ENCODE measurements at places on chromosomes 16 and 17.

- no peak for DNase-seq
These were observed 2.1 kb upstream of the MRC2 start for GRCh38 chr17:62625184-62625869.

- DNase-seq, result no peak
These were observed 2.4 kb downstream of the CCR7 start for GRCh38 chr17:40562838-40563219.

DNA sequence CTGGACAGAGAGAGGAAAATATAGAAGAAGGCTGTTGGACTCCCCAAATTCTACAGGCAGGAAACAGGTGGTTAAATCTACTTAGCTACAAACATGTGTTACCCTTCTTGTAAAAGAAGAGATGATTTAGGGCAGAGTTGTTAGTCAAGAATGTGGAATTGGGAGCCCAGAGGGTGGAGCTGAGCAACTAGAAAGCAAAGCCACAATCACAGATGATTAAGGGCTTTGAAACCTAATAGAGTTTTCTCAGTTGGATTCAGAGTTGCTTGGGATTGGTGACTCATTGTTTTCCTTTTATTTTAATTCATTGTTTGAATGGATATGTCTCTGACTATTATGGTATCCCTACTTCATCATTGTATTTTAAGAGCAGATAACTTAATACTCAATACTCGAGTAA, 6.2 kb downstream of the ACSM5 start:
- no peak for DNase-seq

DNA sequence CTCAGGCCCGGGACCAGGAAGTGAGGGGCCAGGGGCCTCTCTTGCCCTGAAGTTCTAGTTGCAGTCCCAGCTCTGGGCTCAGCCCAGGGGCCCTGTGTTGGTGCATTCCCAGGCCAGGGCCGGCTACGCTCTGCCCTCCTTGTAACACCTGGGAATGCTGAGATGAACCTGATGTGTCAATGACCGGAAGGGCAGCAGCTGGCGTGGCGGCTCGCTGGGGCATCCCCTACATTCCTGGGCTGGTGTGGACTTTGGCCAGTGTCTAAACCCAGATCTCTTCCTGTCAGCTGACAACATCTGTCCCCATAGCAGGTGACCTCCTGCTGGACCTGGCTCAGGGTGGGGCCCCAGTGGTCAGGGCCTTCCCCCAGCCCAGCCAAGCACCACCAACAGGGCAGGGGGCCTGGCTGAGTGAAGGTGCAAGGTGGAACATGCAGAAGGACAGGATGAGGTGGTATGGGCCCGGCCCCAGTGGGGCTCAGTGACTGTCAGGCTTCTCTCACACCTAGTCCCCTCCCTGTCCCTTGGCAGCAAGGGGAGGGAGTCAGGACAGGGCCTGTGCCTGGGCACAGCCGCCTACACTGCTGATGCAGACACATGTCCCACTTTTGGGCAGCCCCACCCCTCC, 15.9 kb downstream of the FAM83G start:
- no peak for DNase-seq

DNA sequence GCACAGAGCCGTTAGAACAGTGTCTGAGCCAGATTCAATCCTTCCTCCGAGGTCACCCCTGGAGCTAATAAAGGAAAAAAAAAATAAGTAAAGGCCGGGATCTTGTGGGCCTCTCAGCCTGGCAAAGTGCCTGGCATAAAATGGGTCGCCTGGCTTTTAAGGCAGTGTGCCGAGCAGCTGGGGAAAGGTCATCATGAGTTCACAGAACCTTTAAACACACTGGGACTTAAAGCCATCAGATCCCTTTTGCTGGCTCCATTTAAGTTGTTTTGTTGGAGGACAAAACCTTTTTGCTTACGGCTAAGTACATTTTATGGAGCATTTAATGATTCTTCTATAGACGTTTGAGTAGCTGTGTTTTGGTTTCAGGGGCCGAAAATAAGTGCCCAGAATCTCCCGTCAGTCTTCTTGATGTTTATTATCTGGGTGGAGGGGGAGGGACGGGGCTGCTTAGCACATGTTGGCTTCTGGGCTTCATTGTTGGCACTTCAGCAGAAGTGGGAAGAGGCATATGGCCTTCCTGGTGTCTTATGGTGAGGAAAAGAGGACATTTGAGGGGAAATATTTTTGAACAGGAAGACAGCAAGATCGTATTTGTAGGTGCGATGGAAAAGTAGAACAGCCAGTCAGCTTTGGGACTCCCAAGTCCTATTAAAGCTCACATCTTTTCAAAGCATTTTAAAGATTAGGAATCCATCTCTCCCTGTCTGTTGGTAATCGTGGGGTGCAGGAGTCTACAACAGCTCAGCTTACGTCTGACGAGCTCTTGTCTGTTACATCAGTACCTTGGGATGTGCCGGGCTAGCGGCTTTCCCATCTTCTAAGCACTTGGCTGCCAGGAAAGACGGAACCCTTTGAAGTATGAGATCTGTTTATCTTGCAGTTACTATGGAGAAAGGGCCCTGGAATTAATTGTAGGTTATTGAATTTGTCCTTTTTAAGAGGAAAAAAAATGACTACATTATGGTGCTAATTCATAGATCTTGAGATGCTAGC, 31.1 kb downstream of the RBFOX1 start:
- no peak for DNase-seq

GRCh38 chr16:58399718-58400633, 7.7 kb downstream of the GINS3 start:
- no peak for DNase-seq

GRCh38 chr16:79104567-79104966, 496.0 kb downstream of the MAF start:
- DNase-seq, result no peak

DNA sequence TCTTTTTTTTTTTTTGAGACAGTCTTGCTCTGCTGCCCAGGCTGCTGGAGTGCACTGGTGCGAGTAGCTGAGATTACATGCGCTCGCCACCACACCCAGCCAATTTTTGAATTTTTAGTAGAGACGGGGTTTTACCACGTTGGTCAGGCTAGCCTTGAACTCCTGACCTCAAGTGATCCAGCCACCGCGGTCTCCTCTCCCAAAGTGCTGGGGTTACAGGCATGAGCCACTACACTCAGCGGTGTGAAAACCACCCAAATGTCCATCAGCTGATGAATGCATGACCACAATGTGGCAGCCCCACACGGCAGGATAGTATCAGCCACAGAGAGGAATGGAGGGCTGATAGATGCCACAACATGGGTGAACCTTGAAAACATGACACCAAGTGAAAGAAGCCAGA, 2.1 kb downstream of the P2RX5 start:
- no peak for DNase-seq

DNA sequence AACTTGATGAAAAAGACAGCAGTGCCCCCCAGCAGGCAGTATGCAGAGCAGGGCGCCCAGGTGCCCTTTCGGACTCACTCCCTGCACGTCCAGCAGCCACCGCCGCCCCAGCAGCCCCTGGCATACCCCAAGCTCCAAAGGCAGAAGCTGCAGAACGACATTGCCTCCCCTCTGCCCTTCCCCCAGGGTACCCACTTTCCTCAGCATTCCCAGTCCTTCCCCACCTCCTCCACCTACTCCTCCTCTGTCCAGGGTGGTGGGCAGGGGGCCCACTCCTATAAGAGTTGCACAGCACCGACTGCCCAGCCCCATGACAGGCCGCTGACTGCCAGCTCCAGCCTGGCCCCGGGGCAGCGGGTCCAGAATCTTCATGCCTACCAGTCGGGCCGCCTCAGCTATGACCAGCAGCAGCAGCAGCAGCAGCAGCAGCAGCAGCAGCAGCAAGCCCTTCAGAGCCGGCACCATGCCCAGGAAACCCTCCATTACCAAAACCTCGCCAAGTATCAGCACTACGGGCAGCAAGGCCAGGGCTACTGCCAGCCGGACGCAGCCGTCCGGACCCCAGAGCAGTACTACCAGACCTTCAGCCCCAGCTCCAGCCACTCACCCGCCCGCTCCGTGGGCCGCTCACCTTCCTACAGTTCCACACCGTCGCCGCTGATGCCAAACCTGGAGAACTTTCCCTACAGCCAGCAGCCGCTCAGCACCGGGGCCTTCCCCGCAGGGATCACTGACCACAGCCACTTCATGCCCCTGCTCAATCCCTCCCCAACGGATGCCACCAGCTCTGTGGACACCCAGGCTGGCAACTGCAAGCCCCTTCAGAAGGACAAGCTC, 43.2 kb downstream of the SREBF1 start:
- no peak for DNase-seq

GRCh38 chr16:15741207-15741871, 91.3 kb downstream of the NDE1 start:
- DNase-seq, result no peak
